Omental fat pad (tissue), 4 donors: ENCODE measurements at places on chromosomes 13 and 19. TPM values are rescaled to one million over a fixed set of nuclear protein-coding genes. Genes with fewer than 3 reads are reported as not detected.

DNA sequence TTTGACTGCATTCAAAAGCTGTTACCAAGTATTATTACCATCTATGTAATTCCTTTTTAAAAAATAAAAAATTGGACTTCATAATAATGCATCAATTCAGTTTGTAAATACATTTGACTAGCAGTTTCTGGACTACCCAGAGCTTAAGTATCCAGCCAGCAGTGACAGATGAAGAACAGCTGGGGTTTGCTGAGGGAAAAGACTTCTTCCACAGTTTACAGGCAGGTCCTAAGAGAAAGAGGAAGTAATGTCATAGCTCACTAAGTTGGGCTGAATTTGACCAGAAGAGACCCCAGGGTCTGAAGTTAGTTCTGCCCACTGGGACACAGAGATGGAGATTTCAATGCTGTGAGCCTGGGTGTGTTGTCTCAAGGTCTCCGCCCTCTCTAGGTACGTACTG lies 96.4 kb downstream of the MBNL2 start:
- no peak for DNase-seq

- DNase-seq: no peak
Measured at GRCh38 chr13:100636004-100636403, 38.6 kb downstream of the TMTC4 start.

DNA sequence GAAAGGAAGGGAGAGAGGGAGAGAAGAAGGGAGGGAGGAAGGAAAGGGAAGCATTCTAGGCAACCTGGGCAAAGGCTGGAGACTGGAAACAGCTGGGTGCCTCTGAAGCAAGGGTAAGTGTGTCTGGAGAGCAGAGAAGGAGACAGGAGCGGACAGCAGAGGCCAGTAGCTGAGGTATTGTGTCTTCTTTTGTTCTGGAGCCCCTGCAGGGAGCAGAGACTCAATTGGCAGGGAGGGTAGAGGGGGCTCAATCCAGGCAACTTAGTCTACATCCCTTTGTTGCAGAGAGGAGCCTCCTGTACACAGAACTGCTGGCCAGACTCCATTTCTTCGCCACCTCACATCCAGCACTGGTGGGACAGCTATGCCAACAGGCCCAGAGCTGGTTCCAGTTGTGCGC lies 53.2 kb downstream of the NWD1 start:
- no peak for DNase-seq

DNA sequence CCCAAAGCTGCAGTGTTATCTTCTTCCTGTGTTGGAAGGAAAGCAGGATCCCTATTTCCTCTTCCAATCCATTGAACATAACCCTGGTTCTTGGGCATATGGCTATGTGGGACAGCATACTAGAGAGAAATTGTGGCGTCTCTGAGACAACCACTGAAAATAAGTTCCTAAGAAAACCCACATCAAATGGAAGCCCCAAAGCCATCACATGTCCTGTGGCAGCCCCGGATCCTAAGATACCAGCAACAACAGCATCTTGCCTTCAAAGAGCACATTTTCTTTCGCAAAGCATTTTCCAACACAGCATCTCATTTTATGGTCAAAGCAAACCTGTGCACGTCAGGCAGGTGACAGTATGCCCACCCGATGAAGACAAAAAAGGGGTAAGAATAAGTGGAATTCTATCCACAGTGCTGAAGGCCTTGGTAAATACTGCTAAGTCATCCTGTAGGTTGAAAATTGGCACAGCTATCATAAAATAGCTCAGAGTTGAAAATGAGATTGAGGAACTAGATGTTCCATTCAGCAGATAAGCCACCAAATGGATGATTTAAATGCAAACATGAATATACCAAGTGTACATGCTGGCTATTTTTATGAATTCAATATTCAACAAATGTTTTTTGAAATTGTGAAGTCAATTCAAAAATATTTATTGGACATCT lies 232.2 kb downstream of the DLEU7 start:
- DNase-seq: no peak

GRCh38 chr13:76637641-76638141 lies 248.5 kb downstream of the KCTD12 start:
- DNase-seq: no peak

- DNase-seq: no peak
Measured at GRCh38 chr19:35712567-35713505, 5.0 kb upstream of the KMT2B start.

GRCh38 chr19:53537121-53537520 lies 824 bp upstream of the ZNF331 start:
- DNase-seq: no peak

GRCh38 chr19:43683905-43684304 lies 13.9 kb upstream of the PLAUR start:
- no peak for DNase-seq

DNA sequence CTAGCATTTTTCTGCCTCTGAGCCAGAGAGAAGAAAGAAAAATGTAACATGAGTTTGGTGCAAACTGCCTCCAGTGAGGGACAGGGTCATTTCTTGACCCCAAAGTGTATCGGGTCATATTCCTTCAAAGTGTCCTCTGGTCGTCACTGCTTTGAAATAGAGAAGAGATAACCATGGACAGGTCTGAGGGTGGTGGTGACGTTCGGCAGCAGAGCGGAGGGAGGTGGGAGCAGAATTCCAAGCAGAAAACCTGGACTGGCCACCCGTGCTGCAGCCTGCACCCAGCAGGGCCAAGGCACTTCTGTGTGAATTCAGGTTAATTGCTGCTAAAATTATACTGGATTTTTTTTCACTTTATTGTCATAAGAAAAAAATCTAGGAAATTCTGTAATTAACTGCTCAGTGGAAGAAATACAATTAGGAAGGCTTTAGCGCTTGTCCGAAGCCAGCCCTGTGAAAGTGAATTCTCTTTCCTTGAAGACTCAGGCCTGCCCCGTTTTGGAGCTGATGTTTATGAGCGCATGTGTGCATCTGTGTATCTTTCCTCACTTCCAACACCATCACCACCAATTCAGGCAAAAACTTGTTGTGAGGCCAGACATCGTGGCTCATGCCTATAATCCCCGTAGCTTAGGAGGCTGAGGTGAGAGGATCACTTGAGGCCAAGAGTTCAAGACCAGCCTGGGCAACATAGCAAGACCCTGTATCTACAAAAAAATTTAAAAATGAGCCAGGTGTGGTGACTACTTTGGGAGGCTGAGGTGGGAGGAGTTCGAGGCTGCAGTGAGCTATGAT lies 37.9 kb upstream of the UBAC2 start:
- no peak for DNase-seq

DNA sequence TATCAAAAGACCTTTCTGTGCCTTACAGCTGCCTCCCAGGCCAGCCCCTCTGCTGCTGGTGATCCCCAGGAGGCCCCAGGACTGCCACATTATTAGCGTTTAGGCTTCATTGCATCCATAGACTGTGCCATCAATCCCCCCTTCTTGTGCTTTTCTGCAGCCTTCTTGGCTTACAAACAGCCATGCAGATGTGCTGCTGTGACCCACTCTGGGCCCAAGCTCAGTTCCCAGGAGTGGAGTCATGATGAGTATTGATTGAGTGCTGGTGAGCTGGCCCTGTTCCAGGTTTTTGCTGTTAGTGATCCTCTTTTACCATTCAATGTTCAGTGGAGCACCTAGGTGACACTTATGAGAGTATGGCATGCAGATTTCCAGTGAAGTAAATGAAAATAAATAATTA lies 59.9 kb upstream of the SLAIN1 start:
- DNase-seq: no peak

DNA sequence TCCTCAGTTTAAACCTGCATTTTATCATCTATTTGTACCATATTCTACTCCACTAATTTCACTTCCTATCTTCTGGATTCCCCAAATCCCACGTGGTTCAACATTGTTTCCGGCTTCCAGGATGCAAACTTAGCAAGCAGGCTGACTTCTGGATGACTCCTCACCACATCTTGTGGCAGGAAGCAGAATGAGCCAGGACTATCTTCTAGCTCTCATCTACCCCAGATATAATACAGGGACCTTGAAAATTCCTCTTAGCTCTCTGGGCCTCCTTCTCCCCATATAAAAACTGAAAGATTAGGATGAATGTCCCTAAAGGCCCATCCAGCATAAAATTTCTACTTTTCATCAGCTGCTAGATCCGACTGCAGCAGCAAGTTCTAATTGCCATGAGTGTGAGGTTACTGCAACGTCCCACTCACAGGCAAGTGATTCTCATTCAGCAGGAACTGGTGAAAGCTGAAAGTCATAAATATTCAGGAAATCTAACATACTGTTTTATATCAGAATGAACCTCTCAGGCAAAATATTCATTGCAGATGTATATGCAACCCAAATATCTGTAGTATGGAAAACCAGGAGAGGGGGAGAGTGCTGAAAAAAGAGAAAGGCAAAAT lies 93.4 kb downstream of the KCTD12 start:
- no peak for DNase-seq

GRCh38 chr13:31046711-31047279 lies 114.3 kb downstream of the TEX26 start:
- no peak for DNase-seq

GRCh38 chr19:8143041-8143440 lies 6.4 kb downstream of the FBN3 start:
- DNase-seq: no peak

DNA sequence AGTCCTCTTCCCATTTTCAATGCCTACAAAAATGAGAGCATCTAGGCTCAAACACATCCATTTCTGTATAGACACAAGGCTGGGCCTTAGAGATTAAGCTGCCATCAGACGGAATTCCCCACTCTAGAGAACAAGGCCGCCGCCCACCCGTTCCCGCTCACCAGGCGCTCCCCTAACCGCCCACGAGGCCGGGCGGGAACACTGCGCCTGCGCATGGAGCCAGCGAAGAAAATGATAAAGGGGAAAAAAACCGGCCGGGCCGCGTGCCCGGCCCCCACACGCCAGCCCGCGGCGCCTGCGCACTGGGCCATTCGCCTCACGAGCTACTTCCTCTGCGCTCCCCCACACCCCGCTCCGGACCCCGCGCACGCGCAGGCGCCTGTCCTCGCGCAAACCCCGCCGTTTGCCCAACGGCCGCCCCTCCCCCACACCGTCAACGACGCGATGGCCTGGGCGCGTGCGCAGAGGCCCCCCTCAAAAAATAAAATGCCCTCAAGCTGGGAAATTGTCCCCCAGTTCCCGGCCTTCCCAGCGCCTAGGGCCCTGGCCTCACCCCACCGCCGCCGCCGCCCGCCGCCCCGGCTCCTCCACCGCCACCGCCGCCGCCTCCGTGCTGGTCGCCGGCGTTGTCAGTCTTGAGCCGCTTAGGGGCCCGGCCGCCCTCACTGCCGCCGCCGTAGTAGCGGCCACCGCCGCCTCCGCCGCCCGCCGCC lies 483 bp downstream of the HNRNPL start:
- peak; percentile 98 for DNase-seq

DNA sequence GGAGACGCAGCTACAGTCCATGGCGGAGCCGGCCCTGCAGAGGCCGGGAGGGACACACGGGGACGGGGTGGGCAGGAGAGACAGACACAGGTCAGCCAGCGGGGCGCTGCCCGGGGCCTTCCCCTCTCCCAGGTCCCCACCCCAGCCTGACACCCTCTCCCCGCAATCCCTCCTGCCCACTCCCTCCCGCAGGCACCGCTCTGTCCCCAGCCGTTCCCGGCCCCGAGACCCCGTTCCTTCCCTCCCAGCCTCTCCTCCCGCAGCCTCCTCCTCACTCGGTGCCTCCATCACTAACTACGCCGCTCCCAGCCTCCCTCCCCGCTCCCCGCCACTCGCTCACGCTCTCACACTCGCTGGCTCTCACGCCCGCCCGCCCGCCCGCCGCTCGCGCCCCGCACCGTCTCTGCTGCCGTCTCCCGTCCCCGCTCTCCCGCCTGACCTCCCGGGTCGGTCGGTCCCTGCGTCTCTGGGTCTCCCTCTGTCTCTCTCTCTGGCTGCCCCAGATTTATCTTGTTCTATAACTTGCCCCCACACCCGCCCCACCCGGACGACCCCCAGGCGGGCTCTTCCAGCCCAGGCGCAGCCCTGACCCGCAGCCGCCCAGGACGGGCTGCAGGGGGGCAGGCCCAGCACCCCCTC lies 15.2 kb downstream of the ERFL start:
- DNase-seq: no peak

DNA sequence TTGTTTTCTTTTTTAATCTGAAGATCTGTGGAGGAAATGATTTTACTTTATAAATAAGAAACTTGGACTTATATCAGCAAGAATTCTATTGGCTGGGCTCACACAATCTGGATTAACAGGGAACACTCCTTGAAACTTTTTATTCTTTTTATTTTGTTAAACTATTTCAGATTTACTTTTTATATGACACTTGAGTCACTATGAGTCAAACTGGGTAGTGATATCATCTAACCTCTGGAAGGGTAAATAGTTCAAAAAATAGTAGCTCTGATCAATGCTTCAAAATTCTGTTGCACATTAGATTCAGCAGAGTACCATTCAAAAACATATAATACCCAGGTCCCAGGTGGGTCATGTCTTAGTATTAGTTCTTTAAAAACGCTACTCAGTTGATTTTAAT lies 55.1 kb upstream of the NBEA start:
- no peak for DNase-seq

DNA sequence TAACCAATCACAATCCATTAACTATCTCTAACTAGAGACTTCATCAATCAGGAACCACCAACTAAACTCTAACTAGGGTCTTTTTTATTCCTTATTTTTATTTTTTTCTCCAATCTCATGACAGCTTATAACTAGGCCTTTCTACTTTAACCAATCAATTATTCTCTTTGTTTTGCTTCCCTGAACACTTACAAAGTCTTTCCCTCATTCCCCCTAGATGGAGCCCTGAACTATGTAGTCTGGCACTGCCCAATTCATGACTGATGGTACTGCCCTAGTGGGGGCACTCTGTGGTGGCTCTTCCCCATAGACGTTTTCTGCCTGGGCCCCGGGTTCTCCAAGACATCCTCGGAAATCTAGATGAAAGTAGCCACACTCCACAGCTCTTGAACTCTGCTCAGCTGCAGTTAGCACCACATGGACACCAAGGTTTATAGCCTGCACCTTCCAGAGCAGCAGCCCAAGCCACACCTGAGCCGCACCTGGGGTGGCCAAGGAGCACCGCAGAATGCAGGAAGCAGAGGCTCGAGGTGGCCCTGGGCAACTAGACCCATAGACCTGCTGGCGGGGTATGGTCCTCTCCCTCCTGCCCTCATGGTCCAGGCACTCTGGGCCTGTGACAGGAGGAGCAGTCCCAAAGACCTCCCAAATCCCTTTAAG lies 6.6 kb downstream of the ATP7B start:
- DNase-seq: no peak

- peak; percentile 85 for DNase-seq
Measured at GRCh38 chr19:56121180-56122167, at the start of gene ZNF787. Gene ZNF787 (minus strand): TSS chr19:56121295. CDS start chr19:56103217, 18,078 bp downstream.

- no peak for DNase-seq
Measured at GRCh38 chr19:1168572-1169410, 5.3 kb downstream of the SBNO2 start.

- DNase-seq: no peak
Measured at GRCh38 chr13:37407156-37407555, 191.4 kb downstream of the POSTN start.

Gene KLF1
- not detected for total RNA-seq

Gene ZNF823
- 6.7 TPM for total RNA-seq

Gene PEG3
- 8.8 TPM for total RNA-seq

Gene RFX2
- total RNA-seq: 30.6 TPM

Gene PGLYRP1
- not detected for total RNA-seq

Gene CLIP3
- total RNA-seq: 8.2 TPM

Gene RAX2
- total RNA-seq: not detected

Gene TLE5
- 249 TPM for total RNA-seq

Gene TEX26
- 0.88 TPM for total RNA-seq

Gene LGALS7
- total RNA-seq: not detected

Gene MAP4K1
- 2.6 TPM for total RNA-seq

Gene GJA3
- total RNA-seq: 1.6 TPM
